Cardiac muscle cell (in vitro differentiated cells and primary cell): ENCODE measurements at places on chromosomes 12 and 14.

- DNase-seq = no peak
Measured at GRCh38 chr12:118259079-118259478, 113.6 kb downstream of the TAOK3 start.

GRCh38 chr12:97211416-97211930 is 251.1 kb upstream of the RMST start:
- no peak for DNase-seq

DNA sequence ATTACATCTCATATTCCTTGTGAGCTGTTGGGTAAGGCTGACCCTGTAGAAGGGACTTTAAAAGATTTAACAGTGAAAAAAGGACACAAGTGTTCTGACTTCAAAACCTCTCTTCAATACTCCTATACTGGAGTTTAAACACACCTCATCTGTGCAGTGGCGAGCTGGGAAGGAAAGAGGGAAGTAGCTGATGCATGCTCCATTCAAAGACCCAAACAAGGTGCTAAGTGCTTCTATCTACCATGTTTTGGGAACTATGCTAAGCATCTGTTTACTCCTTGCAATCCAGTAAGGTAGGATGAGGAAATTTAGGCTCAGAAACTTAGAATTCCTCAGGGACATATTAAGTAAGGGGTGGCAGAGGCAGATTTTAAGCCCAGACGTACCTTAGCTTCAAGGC is 16.4 kb upstream of the DNM1L start:
- no peak for DNase-seq

DNA sequence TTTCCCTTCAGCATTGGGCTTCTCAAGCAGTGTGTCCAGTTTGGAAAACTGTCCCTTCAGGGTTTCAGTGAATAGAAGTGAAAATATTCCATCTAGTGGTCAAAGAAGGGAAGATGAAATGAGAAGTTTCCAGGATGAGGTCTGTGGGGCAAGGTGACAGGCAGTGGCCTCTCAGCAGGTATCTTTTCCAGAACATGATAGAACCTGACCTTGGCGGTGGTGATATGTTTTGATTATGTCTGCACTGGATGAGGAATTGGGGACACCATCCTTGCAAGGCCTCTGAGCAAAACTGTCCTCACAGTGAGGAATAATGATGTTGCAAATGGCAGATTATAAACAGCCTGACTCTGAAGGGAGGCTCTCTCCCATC is 4.7 kb downstream of the GPX2 start:
- peak; percentile 26 for DNase-seq

GRCh38 chr12:110310763-110311162 is 29.7 kb downstream of the ATP2A2 start:
- no peak for DNase-seq

DNA sequence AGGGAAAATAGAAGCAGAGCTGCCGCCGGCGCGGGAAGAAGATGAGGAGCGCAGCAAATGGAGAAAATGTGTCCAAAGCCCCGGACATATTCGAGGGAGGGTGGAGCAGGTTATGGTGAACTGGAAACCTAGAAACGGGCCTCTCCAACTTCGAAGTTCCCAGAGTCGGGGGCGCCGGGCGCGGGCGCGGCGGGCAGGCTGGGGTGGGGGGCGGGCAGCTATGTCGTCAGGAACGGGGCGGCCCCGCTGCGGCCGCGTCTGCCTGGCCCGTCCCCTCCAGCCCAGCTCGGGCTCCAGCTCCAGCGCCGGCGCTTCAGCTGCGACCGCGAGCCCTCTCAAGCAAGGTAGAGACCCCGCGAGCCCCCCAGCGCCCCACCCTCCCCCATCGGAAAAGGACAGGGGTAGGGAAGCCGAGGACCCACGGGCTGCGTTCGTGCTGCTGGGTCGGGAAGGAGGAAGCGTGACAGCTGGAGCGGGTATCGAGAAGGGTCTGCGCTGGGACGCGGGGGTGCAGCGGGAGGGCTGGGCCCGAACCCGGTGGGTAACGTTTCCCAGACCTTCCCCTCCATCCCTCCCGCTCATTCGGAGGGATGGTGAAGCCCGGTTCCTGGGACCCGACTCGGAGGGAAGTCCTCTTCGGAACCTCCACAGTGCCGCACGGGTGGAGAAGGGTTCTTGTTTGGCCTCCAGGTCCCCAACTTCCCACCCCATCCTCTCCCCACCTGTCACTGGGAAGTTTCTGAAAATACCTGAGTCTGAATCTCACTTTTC is 1.0 kb downstream of the DGKA start:
- DNase-seq = peak; percentile 80

- DNase-seq = no peak
Measured at GRCh38 chr14:102602421-102603292, 10.2 kb downstream of the RCOR1 start.

GRCh38 chr12:114864837-114865551 is 181.0 kb upstream of the TBX3 start:
- DNase-seq = no peak
